ENCODE measurements at places on chromosomes 5 and 9.

DNA sequence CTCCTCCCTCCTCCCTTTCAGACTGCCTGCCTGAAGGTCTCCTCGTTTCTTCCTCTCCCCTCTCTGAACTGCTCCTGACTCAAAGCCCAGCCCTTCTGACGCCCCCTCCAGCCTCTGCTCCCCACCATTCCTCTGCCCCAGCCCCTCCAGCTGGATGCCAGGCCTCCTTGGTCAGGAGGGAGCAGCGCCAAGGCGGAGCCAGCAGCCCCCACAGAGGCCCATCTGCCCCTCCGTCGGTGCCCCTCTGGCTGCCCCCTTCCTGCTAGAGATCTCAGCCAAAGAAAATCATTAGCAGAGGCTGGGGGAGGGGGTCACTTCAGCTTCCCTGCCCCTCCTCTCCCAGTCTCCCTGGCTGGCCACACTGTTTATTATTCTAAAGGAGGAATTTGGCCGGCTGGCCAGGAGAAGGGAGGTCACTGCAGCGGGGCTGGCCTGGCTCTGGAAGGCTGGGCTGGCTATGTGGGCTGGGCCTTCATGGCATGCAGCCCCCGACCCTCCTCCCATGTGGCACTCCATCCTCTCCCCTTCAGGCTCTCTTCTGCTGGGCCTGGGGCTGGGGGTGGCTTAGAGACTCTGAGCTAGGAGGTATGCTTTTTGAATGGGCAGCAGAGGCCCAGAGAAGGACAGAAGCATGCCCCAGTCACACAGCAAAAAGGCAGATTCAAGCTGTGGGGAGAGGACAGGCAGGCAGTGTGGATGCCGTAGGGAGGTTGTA is 16.9 kb downstream of the PDGFRB start:
- no peak for DNase-seq

- no peak for DNase-seq
Measured at GRCh38 chr9:137445930-137446431, 4.8 kb upstream of the ENTPD8 start.

DNA sequence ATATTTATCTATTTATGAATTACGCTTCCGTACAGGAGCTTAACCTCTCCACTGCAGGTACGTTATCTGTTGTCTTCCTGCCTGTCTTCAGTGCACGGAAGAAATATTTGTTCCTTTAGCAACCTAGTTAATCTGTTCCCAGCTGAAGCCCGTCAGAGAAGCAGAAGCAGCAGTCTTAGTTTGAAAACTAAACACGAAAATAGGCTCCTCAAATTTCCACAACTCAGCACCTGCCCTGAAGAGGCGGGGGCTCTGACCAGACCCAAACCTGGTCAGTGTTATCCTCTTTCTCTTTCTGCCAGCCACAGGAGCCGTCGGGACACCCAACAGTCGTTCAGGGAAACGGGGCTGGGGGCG is 462 bp downstream of the NUDCD2 start:
- no peak for DNase-seq

GRCh38 chr9:68498816-68499215 is 41.9 kb downstream of the TMEM252 start:
- no peak for DNase-seq

- DNase-seq, result no peak
Measured at GRCh38 chr9:73782166-73782565, 630.5 kb downstream of the ANXA1 start.
